EL (cell line): ENCODE measurements at places on chromosomes 13 and 19.

GRCh38 chr13:26619358-26619757, 61.9 kb downstream of the WASF3 start:
- DNase-seq = peak; percentile 88

- DNase-seq = peak; percentile 74
Observed at GRCh38 chr19:49677901-49678674, 1.0 kb downstream of the PRMT1 start.

- no peak for DNase-seq
Observed at GRCh38 chr19:40600570-40601133, 517 bp upstream of the LTBP4 start.

DNA sequence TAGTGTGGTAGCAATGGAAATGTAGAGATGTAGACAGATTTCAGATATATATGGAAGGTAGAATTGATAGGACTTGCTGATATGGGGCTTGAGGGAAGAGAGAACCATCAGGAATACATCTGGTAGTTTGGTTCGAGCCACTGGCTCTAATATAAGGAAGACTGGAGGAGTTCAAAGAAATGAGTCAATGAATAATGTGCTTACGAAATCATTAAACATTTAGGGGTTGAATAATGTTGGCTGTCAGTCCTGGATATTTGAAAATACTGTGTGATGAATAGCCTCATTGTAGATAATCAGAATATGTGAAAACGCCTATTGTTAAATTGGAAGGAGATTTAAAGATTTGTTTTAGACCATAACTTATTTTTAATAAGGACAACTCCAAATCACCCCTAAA, 21.6 kb downstream of the SGCG start:
- no peak for DNase-seq

GRCh38 chr19:39738814-39739213, 985 bp upstream of the CLC start:
- DNase-seq = no peak

DNA sequence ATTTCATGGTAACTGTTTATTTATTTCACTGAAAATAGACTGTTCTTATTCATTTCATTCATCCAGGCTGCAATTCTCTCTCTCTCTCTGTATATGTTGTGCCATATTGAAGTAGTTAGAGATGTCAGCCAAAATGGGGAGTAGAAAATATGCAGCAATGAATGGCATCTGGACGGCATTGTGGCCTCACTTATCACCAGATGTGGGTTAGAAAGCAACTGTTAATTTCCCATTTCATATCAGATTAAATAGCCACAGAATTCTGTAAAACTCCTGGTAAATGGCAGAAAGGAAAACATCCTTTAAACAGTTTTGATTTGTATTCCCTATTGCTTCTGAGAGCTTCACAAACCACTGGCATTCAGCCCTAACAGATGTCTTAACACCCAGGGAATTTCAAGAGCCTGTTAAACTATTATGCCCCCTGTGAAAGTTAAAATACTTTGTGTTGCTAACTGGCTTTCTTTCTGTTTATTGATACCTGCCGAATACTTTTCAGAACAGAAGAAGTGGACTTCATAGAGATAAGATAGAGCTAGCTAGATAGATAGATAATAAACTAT, 1763.3 kb upstream of the MIR17HG start:
- DNase-seq = no peak

- DNase-seq = no peak
Observed at GRCh38 chr13:31051999-31052398, 109.7 kb downstream of the HSPH1 start.

- peak; percentile 63 for DNase-seq
Observed at GRCh38 chr13:40190641-40191100, 475.8 kb downstream of the FOXO1 start.

- DNase-seq = peak; percentile 1
Observed at GRCh38 chr13:53206455-53206854, 177.8 kb downstream of the OLFM4 start.

- DNase-seq = peak; percentile 45
Observed at GRCh38 chr19:39814595-39814994, 19.4 kb downstream of the DYRK1B start.
